Small intestine (tissue), 16 donors: ENCODE measurements at places on chromosomes 5 and 9. TPM values are rescaled to one million over a fixed set of nuclear protein-coding genes. Genes with fewer than 3 reads are reported as not detected.
A peak's percentile ranks its signal among the peaks of the same experiment; 100 is the strongest.

The GNE gene
- 3.8 TPM for polyA plus RNA-seq

The CARTPT gene
- 1.4 TPM for polyA plus RNA-seq

The FRRS1L gene
- under 0.01 TPM for polyA plus RNA-seq

The NPDC1 gene
- polyA plus RNA-seq: 18.3 TPM

The TAF11L2 gene
- not detected for polyA plus RNA-seq

The CEL gene
- 3.2 TPM for polyA plus RNA-seq

DNA sequence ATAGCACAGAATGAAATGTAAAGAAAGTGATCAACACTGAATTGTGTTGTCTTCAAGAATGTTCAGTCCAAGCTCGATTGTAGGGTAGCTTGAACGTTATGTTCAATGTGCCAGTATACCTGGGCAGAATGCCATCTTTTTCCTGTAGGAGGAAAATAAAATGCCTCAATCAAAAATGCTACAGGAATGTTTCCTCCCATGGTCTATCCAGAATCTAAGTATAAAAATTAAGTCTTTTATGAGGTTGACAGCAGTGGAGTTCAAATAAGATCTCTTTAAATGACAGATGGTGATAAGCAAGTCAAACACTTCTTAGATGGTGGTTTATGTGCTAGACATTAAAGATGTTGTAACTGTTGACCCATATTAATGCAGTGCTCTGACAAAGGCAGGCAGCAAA is 488.6 kb downstream of the CSNK1G3 start:
- DNase-seq: peak; percentile 2

- DNase-seq: no peak
These were observed 74.5 kb upstream of the APC start for GRCh38 chr5:112663146-112663545.

DNA sequence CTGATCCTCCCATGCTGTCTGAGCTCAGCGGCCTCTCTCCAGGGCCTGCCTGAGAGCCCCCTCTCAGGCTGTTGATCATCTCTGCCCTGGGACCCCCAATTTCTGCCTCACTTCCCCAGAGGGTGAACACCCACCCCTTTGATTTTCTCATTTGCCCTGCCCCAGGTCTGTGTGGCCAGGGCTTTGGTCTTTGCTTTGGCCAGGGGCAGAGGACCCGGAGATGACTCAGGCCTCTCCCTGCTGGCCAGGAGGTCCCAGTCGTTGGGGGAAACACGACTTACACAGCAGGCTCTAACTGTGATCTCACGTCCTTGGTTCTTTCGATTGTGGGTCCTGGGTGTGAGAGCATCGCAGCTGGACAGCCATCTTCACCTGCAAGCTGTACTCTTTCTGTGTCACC is 1.1 kb upstream of the ADAMTS2 start:
- DNase-seq: no peak

GRCh38 chr5:9733486-9733885 is 103.3 kb upstream of the TAS2R1 start:
- no peak for DNase-seq

DNA sequence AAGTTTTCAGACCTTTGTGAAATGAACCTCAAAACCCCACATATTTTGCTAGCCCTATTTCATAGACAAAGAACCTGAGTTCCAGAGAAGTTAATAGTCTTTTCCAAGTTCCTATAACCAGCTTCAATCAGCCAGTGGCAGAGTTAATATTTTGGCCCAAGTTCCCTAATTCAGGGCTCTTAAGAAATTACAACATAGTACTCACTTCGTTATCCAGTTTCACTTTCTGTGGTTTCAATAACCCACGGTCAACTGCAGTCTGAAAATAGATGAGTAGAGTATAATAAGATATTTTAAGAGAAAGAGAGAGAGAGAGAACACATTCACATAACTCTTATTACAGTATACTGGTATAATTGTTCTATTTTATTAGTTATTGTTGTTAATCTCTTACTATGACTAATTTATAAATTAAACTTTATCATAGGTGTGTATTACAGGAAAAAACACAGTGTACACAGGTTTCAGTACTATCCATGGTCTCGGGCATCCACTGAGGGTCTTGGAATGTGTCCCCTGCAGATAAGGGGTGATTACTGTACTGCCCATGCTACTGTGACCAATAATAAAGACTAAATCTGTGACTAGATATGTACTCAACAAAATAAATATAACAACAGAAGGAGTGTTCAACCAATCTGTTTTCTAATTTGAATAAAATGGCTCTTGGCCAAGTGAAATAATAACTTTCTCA is 9.3 kb upstream of the MYOT start:
- peak; percentile 8 for DNase-seq

- no peak for DNase-seq
These were observed 1714.1 kb downstream of the EFNA5 start for GRCh38 chr5:105956456-105957196.
